Brain pericyte (primary cell): ENCODE measurements at places on chromosomes 6 and 20.

- DNase-seq = no peak
These were observed 17.7 kb downstream of the CLIC5 start for GRCh38 chr6:45997875-45998506.

GRCh38 chr20:35883336-35883777 is 70.9 kb downstream of the SCAND1 start:
- no peak for DNase-seq

DNA sequence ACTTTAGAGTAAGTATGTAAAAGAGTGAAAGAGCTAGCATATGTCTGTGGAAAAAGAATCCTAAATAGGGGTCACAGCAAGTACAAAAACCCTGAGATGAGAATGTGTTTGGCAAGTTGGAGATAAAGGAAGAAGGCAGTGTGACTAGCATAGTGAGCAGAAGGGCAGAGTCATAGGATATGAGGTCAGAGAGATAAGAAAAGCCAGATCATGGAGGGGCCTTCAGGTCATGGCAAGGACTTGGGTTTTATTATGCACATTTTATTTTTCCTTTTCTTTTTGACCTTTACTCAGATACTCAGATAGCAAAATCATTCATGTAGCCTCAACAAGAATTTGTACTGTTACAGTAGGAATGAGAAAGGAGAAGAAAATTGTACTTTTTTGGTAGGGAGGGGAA is 138.0 kb downstream of the GJA1 start:
- DNase-seq = no peak

- no peak for DNase-seq
These were observed 64.2 kb upstream of the MAP3K4 start for GRCh38 chr6:160927416-160927815.

DNA sequence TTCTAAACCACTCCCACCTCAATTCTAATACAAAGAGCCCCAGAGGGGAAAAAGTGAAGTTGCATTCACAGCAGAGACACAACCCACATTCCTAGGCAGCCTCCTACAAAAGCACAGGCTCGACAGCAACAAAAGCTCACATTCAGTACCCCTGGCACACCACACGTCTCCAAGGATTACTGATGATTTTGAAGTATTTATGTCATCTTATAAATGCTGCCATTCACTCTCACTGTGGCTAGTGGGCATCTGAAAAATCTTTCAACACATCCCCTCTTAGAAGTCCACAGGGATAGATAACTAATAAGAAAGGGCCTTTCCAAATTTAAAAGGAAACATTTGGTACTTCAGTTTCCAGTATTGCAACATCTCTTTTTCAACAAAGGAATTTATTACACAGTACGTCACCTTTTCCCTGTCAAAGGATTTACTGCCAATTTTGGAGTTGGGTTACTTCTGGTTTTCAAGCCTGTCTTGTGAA is 146.7 kb downstream of the TASP1 start:
- no peak for DNase-seq

- DNase-seq = no peak
These were observed at the start of gene COL21A1 for GRCh38 chr6:56246881-56247653. COL21A1 (minus strand) TSS chr6:56247580; CDS start chr6:56182618, 64,962 bp downstream.

GRCh38 chr6:15166121-15166520 is 79.7 kb upstream of the JARID2 start:
- DNase-seq = no peak

DNA sequence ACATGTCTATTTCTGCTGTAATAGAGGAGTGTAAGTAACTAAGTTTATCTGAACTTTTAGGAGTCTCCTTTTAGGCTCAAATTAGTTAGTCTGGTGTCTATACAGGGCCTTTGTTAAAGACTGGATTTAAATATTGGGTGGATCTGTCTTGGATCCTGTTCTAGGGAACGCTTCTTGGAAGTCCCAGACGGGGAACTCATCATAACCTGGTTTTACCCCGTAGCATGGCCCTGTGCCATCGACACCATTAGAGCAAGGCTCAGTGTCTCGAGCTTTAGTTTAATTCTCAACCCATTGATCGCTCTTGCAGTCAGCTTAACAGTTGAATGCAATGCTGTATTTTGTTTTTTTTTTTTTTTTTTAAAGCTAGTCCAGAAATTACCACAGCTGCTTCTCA is 89.9 kb downstream of the CARMIL1 start:
- no peak for DNase-seq

DNA sequence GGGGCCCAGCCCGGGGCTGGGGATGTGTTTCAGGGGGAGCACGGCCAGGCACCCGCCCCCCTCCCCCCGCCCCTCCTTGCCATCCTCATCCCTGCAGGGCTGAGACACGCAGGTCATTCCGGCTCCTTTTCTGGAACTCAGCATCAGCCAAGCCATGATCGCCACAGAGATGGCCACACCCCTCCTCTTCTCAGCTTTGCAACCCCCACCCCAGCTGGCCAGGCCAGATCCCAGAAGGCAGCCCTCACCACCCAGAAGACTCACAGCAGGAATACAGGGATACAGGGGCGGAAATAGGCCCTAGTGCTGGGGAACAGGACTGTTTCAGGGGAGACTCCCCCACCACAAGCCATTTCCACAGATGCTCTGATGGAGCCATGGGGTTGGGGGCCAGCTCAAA is 33.5 kb downstream of the YTHDF1 start:
- no peak for DNase-seq

- no peak for DNase-seq
These were observed 13.5 kb downstream of the KCNK17 start for GRCh38 chr6:39300739-39301138.

GRCh38 chr6:149114167-149114566 is 203.3 kb upstream of the TAB2 start:
- DNase-seq = no peak

- DNase-seq = no peak
These were observed 97.2 kb upstream of the HDAC2 start for GRCh38 chr6:114068116-114068515.

GRCh38 chr20:4978050-4978918 is 23.0 kb downstream of the SLC23A2 start:
- no peak for DNase-seq

DNA sequence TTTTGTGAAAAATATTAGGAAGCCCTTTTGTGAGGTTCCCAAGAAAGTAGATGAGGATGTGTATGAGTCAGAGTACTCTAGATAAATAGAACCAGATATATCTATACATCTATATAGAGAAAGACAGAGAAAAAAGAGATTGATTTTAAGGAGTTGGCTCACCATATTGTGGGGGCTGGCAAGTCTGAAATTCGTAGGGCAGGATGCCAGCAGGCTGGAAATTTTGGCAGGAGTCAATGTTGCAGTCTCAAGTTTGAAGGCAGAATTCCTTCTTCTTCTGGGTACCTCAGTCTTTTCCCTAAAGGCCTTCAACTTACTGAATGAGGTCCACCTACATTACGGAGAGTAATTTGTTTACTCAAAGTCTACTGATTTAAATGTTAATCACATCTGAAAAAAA is 65.3 kb upstream of the SAMD3 start:
- DNase-seq = no peak

- DNase-seq = no peak
These were observed 149.0 kb upstream of the SGK1 start for GRCh38 chr6:134466771-134467525.

DNA sequence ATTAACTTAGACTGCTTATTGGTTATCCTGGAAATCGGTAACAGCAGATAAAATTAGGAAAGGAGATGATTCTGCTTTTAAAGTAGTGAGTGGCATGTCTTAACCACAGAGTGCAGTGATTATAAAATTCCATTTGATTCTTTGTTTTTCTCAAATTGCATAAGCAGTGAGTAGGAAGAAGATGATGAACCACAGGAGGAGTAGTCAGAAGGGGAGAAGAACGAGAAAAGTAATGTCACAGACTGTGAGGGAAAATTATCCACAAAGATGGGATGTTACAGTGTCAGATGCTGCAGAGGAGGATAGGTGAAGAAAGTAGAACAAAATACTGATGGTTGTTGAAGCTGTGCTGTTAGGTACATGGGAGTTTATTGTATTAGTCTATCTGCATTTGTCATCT is 63.0 kb downstream of the ITCH start:
- no peak for DNase-seq

DNA sequence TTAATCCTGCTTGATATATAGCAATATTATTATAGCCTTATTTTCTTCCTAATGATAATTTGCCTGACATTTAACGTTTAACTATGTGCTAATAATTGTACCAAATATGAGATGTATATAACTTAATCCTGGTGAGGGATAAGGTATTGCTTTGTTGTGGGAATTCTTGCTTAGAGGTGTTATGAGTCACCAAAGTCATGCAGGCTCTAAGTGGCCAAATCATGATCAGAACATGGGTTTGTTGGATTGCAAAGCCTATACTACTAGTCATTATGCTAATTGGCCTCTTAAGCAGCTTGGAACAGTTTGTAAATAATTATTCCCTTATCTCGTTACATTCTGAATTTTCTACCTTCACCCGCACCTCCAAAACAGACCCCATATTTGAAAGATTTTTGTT is 21.9 kb upstream of the C6orf141 start:
- no peak for DNase-seq

DNA sequence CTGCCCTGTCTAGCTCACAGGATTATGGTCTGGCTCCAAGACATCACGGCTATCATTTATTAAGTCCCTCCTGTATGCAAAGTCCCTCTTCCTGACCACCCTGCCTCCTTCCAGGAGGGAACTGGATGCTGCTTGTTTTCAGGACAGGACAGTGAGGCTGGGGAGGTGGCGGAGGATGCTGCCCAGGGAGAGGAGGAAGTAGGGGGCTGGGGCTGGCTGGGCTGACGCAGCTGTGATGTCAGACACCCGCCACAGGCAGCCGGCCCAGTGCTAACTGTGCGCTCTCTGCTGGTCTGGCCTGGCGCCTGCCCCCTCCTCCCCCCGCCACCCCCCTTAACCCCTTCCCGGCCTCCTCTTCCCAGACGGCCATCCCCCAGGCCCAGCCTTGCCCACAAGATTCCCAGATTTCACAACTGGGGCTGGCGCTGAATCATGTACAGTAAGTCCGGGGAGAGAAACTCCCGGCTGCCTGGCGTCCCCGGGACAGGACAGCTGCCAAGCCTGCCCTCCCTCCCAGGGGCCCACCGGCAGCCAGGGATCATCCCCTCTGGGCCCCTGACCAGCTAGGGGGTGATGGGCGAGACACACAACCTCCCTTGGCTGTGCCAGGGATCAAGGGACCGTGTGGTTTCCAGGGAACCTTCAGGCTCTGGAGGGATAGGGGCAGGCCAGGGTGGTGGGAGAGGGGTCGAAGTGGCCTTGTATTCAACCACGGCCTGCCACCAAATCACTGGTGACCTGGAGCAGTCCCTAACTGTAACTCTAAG is 118.1 kb downstream of the CEBPB start:
- DNase-seq = peak; percentile 82

GRCh38 chr6:136798044-136798443 is 5.8 kb upstream of the MAP3K5 start:
- no peak for DNase-seq

DNA sequence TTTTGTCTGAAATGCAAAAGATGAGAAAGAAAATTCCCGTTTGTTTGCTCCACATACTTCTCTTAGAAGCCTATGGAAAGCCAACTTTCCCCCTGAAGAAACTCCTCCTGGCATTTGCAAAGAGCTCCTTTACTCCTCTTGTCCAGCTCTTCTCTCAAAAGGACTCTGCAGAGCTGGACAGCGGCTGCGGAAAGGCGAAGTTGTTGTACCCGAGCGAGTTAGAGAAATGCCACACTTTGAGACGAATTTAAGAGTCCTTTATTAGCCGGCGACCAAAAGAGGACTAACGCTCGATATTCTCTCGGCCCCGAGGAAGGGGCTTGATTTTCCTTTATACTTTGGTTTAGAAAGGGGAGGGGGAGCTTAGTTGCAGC is 157.8 kb downstream of the TRIM27 start:
- no peak for DNase-seq

- peak; percentile 49 for DNase-seq
These were observed 253.2 kb downstream of the UST start for GRCh38 chr6:148999929-149000468.

- peak; percentile 67 for DNase-seq
These were observed 1.7 kb downstream of the PPP1R10 start for GRCh38 chr6:30615219-30615957.

- DNase-seq = no peak
These were observed 64.9 kb downstream of the DLL1 start for GRCh38 chr6:170225852-170226417.

DNA sequence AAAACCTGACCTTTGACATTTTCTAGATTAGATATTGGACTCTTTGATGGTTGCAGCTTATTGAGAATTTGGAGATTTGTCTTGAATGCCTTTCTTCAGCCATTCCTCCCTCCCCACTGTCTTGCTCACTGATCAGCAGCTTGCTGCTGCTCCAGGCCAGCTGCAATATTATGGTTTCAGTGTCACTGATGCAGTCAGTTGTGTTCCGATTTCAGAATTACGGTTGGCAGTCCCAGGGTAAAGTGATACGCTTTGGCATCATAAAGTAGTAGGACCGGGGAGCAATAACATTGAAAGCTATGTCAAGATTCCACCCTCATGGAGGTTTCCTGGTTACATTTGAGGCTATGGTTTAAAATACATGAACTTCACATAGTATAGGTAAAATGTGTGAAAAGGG is 152.6 kb downstream of the BCKDHB start:
- no peak for DNase-seq

GRCh38 chr20:5212907-5213487 is 86.2 kb downstream of the CDS2 start:
- DNase-seq = no peak

GRCh38 chr6:158903801-158904200 is 84.6 kb upstream of the EZR start:
- DNase-seq = no peak

DNA sequence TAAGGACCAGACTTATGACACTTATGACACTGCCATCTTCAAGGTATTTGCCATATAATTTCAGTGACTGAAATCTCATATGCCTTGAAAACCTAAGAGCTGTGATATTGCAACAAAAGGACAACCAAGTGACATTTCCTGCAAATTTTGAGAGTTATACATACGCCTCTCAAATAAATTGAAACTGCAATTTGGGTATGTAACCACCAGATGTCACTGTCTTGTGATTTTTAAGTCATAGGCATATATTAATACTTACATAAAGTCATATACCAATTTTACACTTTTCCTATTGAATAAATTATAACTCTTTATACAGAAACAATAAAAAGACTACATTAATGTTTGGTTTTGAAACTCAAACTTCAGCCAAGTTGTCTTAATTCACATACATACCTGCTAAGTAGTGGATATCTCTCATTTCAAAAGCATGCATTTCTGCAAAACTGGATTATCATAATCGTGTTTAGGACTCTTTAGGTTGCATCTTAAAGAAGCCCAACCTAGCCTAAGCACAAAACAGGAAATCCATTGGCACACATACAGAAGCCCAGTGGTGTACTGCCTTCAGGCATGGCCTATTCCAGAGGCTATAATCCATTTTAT is 180.2 kb downstream of the PACRG start:
- no peak for DNase-seq
